Ecto neural progenitor cell (in vitro differentiated cells): ENCODE measurements at places on chromosomes 4 and X.

- no peak for DNase-seq
Observed at GRCh38 chr4:109798866-109799265, 2.9 kb downstream of the CFI start.

DNA sequence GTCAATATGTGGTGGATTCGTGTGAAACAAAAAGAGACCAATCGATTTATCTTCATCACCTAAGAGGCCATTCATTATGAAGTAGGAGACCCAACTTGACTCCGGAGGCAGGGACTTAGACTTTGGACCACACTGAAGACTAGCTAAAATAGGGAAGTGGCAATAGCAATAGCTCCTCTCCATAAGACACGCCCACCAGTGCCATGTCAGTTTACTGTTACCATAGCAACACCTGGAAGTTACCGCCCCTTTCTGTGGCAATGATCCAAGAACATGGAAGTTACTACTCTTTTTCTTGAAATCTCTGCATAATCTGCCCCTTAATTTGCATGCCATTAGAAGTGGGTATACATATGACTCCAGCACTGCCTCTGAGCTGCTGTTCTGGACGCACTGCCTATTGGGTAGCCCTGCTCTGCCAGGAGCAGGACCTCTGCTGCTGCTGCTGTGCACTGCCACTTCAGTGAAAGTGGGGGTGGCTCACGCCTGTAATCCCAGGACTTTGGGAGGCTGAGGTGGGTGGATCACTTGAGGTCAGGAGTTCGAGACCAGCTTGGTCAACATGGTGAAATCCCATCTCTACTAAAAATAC is 163.2 kb downstream of the PRKX start:
- DNase-seq = no peak

- DNase-seq = no peak
Observed at GRCh38 chr4:67446811-67447210, 98.5 kb downstream of the CENPC start.

GRCh38 chr4:36043901-36044300 is 200.4 kb downstream of the ARAP2 start:
- DNase-seq = no peak

DNA sequence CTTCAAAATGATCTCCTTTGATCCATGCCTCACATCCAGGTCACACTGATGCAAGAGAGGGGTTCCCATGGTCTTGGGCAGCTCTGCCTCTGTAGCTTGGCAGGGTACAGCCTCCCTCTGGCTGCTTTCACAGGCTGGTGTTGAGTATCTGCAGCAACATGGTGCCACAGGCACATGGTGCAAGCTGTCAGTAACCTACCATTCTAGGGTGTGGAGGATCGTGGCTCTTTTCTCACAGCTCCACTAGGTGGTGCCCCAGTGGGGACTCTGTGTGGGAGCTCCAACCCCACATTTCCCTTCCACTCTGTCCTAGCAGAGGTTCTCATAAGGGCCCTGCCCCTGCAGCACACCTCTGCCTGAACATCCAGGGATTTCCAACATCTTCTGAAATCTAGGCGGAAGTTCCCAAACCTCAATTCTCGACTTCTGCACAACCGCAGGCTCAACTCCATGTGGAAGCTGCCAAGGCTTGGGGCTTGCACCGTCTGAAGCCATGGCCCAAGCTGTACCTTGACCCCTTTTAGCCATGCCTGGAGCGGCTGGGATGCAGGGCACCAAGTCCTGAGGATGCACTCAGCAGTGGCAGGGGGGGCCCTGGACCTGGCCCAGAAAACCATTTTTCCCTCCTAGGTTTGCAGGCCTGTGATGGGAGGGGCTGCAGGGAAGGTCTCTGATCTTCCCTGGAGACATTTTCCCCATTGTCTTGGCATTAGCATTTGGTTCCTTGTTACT is 137.8 kb upstream of the NUDT6 start:
- DNase-seq = no peak

DNA sequence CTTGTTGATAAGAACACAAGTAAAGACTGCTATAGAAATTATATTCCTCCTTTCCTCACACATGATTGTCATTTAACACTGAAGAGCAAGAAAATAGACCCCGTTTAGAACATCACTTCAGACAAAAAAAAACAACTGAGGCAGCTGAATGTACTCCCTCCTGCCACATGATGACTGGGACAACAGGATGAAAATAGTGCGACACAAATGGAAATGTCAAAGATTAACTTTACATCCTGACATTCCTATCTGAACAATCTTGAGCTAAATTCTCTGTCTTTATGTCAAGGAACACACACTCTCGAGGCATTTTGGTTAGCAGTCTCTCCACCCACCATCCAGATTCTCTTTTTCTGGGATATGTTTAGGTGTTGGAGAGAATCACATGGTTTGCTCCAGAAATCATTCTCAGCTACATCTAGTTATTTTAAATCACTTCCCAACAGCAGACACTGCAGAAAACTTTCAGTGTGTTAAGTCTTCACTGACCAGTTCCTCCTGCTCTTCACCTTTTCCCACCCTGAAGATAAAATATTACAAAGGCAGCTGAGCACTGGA is 16.3 kb upstream of the KCNIP4 start:
- no peak for DNase-seq

- peak; percentile 20 for DNase-seq
Observed at GRCh38 chrX:1163231-1163630, 49.2 kb downstream of the CRLF2 start.

- DNase-seq = no peak
Observed at GRCh38 chrX:17923546-17923945, 62.4 kb upstream of the RAI2 start.

DNA sequence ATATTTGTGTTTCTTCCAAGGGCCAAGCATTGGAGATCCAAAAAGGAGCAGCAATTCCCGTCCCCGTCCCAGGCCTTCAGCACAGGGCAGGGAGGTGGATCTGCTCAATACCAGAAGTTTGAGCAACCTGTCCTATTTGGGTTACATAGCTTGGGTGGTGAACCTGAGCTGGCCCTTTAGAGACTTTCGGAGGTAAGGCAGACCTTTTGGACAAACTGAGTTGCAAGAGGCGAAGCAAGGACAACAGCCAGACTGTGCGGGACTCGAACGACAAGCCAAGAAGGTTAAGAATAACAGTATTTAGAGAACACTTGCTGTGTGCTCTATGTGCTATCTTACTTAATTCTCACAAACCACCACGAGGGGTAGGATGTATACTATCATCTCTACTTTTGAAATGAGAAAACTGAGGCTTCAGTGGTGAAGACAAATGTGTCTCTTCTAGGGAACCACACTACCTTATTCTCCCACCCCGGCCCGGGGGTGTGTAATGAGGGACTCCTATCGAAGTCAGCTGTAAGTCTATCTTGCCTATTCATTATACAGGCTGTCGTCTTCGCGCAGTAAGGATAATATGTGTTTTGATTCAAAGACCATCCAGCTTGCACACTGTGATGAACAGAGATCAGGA is 1.3 kb downstream of the NOP14 start:
- no peak for DNase-seq

DNA sequence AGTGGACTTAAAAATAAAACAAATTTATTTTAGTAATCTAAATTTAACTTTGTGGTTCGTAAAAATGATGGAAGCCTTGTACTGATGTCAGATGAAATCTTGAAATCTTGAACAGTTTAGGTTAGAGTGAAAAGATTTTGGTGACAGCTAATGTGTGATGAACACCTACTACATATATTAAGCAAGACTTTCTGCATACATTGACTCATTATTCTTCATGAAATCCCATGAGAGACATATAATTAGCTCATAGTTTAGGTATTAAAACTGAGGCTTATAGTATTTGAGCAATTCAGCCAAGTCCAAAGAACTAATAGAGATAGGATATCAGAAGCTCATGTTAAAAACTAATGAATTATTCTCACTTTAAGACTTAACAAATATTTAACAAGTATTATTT is 66.9 kb upstream of the PCDH7 start:
- DNase-seq = no peak

DNA sequence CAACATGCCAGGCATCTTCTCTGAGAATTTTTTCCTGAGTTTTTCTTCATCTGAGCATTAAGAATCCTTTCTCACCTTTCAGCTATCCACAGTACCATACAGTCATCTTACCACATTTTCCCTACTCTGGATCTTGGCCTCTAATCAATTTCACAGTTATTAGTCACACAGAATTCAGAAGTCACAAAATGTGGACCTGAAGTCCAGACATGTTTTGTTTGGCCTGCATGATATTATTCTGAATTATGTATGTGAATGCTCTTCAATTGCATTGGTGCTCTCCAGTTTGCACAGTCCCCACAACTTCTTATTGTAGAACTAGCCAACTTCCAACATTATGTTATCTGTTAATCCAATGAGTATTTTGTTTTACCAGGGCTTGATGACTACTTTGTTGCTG is 102.3 kb upstream of the GRIA3 start:
- no peak for DNase-seq

GRCh38 chr4:78056265-78057129 is 626 bp upstream of the FRAS1 start:
- DNase-seq = peak; percentile 85

DNA sequence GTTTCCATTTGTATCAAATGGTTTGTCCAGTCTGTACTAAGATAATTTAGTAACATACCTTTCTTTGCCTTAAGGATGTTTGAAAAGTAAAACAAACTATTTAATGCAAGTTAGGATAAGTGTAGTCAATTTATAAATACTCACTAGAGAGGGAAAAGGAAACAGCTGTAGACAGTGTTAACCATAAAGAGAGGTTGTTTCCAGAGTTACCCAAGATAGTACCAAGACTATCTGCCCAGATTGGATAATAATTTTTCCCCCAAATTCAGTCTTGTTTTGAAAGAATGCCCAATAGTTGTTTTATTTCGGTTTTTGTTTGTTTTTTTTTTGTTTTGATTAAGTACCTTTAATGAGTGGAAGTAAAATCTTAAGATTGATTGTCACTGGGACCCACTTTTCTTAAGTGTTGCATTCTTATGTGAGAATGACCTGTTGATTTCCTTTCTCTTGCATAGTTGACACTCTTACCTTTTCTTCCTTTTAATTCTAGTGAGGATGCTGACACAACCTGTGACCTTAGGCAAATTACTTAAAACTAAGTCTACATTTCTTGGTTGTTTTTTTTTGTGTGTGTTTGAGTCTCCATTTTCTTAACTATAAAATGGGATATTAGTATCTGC is 12.8 kb downstream of the AFF1 start:
- no peak for DNase-seq

GRCh38 chrX:55907968-55908607 is 190.5 kb downstream of the RRAGB start:
- peak; percentile 75 for DNase-seq

- no peak for DNase-seq
Observed at GRCh38 chr4:796206-796605, 29.7 kb downstream of the CPLX1 start.

GRCh38 chr4:149168645-149169044 is 647.0 kb downstream of the IQCM start:
- DNase-seq = no peak

DNA sequence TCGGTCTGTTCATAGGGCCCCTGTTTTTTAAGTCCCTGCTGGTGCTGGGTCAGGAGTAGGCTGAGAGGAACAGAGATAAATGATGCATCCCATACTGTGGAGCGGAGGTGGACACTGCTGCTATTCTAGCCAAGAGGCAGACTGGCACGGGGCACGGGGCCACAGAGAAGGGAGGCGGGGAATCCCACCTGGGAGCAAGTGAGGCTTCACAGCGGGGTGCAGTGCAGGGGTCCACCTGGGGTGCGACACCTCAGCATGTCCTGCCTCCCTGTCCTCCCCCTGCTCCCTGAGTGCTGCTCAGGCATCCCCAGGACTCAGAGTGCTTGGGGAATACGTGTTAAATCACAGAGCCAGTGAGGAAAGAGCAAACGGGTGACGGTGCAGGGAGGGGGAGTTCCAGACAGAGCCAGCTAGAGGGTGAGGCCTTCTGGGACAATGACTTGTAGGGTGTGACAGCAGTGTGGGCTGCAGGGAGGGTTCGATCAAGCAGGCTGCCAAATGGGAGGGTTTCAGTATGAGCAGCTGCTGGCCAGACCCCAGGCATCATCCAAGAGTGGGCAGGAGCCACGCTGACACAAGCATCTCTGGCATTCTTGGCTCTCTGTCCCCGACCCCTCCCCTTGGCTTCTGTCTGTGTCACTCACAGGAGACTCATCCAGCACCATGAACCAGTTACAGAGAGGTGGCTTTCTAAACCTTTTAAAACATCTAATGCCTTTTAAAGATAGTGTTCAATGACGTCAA is 13.7 kb upstream of the HTRA3 start:
- no peak for DNase-seq

DNA sequence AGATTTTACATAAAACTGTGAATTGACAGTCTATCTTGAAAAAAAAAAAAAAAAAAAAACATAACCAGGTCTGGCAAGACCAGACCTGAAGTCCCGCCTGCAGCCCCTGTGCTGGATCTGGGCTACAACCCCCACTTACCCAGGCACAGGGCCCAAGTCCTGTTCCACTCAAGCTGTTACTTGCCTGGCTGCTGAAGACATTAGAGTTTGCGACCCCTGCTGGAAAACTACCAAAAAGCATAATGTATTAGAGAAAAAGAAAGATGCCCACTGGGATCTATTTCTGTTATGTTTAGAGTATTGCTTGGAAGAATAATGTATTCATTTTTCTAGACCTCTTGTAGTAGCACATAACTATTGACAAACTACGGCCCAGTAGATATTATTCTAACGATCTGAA is 4.7 kb downstream of the HS3ST1 start:
- no peak for DNase-seq

DNA sequence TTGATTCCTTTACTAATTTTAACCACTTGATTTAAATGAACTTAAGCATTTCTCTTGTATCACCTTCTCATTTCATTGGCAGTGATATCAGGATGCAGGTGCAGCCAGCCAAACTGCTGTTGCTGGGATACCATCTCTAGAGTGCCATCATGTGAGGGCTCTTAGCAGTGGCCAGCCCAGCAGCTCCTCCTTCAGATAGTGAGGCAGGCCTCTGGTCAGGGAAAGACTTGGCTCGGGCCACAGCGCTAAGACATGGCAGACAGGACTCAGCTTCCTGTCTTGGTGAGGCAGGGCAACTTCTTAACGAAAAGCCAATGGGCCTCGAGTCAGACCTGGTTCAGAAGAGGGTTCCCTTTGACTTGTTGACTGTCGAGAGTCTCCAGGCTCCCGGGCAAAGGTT is 50.0 kb downstream of the NOP14 start:
- no peak for DNase-seq

GRCh38 chr4:169040559-169041261 is 30.7 kb upstream of the CBR4 start:
- DNase-seq = no peak

- no peak for DNase-seq
Observed at GRCh38 chr4:57905965-57906364, 795.8 kb upstream of the IGFBP7 start.

- no peak for DNase-seq
Observed at GRCh38 chr4:135123632-135124031, 922.0 kb upstream of the PABPC4L start.
